ENCODE measurements at places on chromosomes 1 and 21.

DNA sequence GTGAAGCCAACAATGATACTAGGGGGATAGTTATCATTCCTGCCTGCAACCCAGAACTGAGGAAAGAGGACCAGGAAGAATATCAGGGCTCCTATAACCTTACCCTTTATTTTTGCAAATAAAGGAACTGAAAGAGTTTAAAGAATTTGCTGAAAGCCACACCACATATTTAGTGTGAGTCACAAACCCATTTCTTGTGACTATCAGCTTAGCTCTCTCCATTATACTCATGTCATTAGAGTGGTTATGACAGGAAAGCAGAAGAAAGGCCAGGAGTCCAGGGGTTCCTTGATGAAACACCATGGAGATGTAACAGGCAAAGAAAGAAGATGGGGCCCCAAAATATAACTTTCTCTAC is 141.1 kb upstream of the SAMSN1 start:
- DNase-seq, result no peak

DNA sequence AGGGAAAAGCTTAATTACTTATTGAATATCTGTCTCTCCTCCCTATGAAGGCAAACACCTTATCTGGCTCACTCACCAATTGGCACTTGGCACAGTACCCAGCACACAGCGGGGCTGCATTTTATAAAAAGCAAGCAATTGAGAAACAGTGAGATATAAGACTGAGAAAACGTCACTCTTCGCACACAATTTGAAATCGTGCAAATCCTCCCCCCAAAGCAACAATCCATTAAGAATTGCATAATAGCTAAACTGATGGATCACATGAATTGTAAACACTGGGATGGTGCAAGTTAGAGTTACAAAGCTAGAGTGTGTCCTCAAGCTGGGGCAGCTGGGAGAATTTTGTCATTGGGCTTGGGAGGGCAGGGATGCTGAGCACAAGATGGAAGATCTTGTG is 27.1 kb downstream of the PRDX6 start:
- no peak for DNase-seq

DNA sequence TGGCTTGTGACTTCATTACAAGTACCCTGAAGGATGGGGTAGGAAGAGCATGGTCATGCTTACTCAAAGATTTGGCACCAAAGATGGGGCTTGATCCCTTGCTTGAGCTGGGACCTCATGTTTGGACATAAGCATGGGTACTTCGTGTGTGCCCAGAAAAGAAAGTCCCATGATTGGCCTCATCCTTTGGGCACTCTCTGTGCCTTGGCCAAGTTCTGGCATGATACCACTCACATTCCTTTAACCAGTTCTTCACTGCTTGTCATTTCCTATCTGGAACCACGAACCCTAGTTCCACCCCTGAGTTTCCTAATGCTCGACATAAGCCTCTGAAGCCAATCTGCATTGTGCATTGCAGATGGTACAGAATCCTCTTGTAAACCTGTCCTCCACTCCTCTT is 107.0 kb downstream of the NAV1 start:
- DNase-seq, result no peak

- DNase-seq, result no peak
Measured at GRCh38 chr1:46618754-46619415, 2.3 kb upstream of the MOB3C start.

DNA sequence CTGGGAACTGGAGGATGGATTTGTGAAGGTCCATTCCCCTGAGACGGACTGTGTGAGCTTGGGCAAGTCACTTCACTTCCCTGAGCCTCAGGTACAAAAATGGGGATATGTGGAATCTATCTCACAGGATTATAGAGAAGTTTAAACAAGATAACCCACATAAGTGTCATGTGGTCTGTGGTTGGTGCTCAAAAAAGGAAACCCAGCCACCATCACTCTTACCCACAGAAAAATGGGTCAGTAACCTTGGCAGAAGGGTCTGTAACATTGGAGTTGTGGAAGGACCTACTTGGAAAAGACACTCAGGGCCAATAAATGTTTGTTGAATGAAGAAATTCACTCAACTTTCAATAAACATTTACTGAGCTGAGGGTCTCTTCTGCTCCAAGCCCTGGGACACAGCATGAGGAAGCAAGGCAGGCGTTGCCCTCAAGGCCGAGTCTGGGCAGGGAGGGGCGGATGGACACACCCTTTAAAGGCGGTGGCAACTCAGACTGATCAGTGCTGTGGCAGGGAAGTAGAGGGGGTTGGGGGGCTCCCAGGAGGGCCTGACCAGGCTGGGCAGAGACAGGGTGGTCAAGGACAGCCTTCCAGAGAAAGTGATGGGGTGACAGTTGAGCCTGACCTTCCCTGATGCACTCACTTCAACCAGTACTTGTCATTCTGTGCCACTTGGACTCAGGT is 66.7 kb upstream of the ACOT11 start:
- no peak for DNase-seq

DNA sequence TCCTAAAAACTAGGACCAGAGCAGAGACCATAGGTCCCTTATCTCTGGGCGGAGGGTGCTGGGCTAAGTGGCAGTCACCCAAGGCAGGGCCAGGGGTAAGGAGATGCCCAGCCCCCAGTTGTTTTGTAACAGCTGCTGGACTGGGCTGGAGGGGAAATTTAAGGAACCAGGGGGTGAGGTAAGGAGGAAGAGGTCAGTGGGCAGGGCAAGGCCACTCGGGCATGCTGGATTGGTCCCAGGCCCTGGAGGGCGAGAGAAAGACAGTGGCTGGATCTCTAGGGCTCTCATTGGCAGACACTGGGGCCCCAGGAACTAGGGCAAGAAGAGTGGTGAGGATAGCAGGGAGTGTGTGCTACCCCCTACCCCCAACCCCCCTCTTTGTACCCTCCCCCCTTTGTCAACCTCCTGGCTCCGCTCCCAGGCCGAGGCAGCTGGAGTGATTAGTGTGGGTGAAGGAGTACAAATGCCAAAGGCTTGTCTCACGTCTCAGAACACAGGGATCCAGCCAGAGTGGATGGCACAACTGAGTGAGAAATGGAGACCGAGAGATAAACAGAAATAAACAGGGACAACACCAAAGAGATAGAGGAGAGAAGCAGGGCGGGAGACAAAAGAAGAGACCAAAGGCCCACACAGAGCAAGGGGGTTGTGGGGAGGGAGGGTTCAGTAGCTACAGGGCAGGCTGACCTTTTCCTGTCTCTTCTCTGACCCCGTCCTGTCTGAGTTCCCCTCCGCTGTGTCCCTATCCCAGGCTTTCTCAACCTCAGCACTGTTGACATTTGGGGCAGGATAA is 20.5 kb upstream of the THRAP3 start:
- DNase-seq, result no peak

GRCh38 chr21:32096411-32096810 is 182.4 kb downstream of the MIS18A start:
- no peak for DNase-seq

DNA sequence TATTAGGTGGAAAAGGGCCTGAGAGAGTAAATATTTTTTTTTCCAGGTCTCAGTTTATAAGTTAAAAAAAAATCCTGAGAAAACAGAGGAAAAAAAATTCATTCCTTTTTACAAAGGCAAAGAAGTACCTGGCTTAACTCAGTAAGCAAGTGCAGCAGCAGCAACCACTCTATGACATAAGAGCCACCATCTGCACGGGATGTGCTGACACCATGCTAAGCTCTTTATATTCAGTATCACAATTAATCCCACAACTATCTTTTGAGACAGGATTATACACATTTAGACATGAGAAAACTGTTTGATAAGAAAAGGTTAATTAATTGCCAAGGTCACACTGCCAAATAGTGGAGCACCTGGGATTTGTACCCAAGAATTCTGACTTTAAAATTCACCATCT is 13.4 kb upstream of the DPT start:
- DNase-seq, result no peak

GRCh38 chr1:147851149-147851548 is 51.4 kb upstream of the GJA8 start:
- no peak for DNase-seq

DNA sequence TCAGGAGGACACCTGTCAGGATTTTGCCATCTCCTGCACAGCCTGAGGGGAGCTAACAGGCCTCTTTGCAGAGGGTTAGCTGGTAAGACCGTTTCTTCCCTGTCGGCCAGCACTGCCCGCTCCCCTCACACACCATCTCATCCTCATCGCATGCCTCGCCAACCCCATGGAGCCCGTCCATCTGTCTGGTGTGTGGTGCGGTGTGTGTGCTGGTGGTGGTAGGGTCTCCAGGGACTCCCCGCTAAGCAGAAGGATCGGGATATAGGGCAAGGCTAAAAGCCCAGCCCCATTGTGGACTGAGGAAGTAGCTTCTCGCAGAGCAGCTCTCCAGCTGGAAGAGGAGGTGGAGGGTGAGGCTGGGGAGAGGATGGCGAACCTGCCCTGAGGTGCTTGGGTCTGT is 6.8 kb upstream of the SFN start:
- no peak for DNase-seq

GRCh38 chr1:117598489-117598888 is 7.4 kb upstream of the TENT5C start:
- no peak for DNase-seq

GRCh38 chr1:234933475-234933874 is 195.2 kb downstream of the TOMM20 start:
- no peak for DNase-seq

- DNase-seq, result no peak
Measured at GRCh38 chr1:2469103-2469940, 6.8 kb upstream of the PLCH2 start.

- no peak for DNase-seq
Measured at GRCh38 chr1:196467230-196467925, 140.9 kb downstream of the KCNT2 start.

All from stimulated activated CD8-positive, alpha-beta memory T cell treated with anti-CD3 and anti-CD28 coated beads, Interleukin-4, amount 100 ng/mL, for 4 hours (primary cell).